ENCODE measurements at places on chromosomes 6 and 20.

- no peak for DNase-seq
Measured at GRCh38 chr6:169972101-169972651, 220.8 kb downstream of the ERMARD start.

GRCh38 chr6:135117413-135117968, 62.9 kb upstream of the HBS1L start:
- DNase-seq, result no peak

DNA sequence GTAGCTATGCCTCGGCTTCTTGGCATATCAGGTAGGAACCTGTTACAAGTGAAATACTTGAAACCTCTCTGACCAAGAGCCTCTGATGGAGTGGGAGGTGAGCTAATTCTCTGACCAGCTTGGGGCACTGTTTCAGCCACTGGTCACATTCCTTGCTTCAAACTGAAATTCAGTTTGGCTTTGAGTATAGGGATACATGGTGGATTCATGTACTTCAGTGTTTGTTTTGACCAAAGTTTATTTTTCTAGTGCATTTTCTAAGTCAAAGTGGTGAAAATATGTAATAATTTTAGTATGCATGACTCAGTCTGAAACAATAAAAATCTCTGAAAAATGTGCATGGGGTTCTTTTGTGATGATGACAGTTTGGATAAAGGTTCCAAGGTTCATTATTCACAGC, 18.6 kb downstream of the TTPAL start:
- no peak for DNase-seq

- DNase-seq, result no peak
Measured at GRCh38 chr6:23170049-23170448, 600.7 kb downstream of the HDGFL1 start.

GRCh38 chr6:116624036-116624805, 7.9 kb downstream of the RSPH4A start:
- no peak for DNase-seq

- no peak for DNase-seq
Measured at GRCh38 chr20:31604567-31605030, 490 bp upstream of the ID1 start.

DNA sequence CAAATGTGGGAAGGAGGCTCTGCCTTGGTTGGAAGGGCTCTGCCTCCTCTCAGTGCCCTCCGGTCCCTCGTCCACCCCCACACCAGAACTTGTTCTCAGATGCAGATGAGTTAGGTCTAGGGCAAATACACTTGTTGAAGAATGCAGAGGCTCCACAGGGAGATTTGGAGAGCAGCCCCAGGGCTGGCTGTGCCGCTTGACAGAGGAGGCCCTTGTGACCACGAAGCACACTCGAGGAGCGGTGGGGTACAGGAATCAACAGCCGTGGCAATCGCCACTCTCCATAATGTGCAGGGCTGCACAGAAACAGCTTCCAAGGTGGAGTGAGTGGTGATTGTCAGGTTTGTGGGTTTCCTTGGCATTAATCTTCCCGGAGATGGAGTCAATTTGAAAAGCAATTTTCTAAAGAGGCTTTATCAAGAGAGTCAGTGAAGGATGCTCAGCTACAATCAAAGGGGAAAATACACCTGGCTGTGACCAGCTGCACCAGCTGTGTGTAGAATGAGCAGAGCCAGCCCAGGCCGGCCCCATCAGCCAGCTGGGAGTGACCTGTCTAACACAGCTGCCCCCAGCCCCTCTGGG, 59.5 kb downstream of the BFSP1 start:
- no peak for DNase-seq

DNA sequence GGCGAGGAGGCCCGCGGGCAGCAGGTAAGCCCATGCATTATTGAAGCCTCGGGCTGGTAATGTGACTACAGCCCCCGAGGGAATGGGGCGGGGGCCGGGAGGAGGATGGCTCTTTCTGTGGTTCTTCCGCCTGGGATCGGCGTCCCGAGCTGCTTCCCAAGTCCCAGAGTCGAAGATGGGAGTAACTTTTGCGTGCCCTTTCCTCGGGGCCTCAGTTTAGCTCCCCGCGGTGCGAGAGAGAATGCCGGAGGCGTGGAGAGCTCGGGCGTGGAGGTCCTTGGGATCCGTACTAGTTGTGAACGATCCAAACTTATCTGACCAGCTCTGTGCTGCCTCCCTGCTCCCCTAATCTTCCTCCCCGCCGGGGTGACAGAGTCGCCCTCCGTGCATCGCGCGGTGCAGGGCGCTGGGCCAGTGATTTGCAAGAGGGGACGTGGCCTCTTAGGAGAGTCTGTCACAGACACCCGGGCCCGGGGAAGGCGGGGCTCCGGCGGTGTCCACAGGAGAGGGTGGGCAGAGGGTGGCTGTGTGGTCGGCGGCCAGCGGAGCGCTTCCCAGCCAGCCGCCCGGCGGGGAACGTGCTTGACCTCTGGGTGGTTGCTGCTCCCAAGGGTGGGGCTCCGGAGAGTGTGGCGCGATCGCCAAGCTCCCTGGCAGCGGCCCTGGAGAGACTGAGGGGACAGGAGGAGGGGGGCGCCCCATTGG, 815 bp downstream of the UTRN start:
- peak; percentile 93 for DNase-seq

- no peak for DNase-seq
Measured at GRCh38 chr20:59774204-59774641, 159.2 kb downstream of the SYCP2 start.

- no peak for DNase-seq
Measured at GRCh38 chr6:155107432-155108069, 112.4 kb downstream of the TIAM2 start.

DNA sequence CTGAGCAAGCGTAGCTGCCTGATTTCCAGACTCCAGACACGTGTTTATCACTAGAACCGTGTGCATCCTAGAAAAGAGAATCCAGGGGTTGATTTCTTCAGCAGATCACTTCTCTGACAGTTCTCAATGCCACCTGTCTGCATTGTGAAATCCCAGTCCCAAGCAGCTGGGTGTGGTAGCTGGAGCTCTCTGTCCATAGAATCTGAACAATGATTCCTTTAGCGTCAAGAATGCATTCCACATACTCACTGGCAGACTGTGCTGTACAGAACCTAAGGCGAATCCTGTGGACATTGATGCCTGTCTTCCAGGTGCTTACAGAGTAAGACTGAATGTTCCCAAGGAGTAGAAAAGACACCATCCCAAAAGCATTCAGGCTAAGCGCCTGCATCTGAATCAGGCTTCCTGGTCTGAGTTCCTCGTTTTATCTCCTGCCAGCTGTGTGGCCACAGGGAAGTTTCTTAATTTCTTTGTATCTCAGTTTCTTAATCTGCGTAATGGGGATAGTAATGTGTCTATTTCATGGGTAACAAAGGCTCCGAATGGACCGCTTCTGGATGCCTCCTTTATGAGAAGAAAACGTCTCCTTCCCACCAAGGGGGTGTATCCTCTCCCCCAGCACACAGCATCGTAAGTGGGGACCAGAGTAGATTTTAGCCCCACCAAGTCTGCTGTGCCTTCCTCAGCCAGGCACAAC, 10.4 kb upstream of the TRAF3IP2 start:
- DNase-seq, result no peak

DNA sequence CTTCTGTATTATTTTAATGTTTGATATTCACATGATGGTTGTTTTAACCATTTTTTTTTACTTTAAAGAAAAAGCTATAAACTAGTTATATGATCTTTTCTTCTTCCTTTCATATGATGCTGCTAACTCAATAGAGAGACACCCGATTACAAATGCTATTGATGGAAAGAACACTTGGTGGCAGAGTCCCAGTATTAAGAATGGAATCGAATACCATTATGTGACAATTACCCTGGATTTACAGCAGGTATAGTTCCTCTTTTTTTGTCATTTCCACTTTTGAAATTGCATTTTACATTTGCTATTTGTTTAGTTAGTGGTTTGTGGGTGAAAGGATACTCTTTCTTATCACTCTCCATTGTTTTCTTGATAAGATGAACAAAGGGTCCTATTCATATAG, 176.7 kb downstream of the LAMA2 start:
- no peak for DNase-seq

- no peak for DNase-seq
Measured at GRCh38 chr6:298233-299103, 6.2 kb downstream of the DUSP22 start.

GRCh38 chr6:11536795-11537194, 754 bp upstream of the TMEM170B start:
- no peak for DNase-seq

GRCh38 chr6:4491501-4492260, 284.5 kb upstream of the CDYL start:
- DNase-seq, result no peak

DNA sequence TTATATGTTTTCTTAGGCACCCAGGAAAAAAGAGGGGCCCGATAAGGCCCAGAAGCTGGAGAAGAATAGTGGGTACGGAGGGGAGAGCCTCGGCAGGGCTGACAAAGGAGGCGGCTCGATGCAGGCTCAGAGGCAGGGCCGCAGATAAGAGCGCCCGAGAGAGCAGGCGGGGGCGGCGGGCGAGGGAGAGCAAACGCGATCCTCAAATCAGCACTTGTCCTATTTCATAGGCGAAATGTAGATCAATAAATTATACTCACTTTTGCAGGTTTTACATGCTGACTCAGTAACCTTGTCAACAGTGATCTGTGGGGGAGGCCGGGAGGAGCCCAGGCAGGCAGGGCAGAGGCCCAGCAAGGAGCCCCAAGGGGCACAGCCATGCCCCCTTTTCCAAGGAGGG, 42.6 kb downstream of the GRM4 start:
- DNase-seq, result no peak

DNA sequence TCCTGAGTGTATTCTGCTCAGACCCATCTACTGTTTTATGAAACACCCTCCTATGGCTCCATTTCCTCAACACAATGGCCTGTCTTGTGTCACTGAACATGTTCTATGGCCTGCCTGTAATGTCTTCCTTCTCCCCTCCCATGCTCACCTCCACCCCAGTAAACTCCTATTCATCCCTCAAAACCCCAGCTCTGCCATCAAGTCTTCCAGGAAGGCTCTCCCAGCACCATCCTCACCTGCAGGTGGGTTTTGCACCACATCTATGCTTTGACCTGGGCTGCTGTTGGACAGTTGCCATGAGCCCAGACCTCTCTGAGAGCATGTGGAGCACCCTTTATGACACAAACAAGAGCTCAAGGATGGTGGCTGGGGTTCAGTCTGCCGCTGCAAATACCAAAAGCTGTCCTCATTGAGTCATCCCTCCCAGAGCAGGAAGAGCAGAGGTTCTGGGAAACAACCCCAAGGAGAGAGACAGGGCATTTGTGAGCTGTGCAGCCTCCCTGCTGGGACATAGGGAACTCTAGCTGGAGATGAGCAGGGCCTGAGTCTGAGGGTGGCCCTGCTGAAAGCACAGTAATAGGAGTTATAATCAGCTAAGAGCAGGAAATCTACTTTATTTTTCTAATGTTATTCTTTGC, 93.8 kb upstream of the CD93 start:
- DNase-seq, result no peak

- DNase-seq, result no peak
Measured at GRCh38 chr6:72094506-72094905, 208.2 kb downstream of the RIMS1 start.

DNA sequence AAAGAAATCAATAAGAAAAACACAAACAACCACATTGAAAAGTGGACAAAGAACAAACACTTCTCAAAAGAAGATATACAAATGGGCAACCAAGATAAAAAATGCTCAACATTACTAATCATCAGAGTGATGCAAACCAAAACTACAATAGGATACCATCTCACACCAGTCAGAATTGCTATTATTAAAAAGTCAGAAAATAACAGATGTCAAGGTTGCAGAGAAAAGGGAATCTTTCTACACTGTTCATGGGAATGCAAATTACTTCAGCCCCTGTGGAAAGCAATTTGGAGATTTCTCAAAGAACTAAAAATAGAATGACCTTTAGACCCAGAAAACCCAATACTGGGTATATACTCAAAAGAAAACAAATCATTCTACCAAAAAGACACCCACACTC, 29.8 kb downstream of the KIF6 start:
- no peak for DNase-seq

DNA sequence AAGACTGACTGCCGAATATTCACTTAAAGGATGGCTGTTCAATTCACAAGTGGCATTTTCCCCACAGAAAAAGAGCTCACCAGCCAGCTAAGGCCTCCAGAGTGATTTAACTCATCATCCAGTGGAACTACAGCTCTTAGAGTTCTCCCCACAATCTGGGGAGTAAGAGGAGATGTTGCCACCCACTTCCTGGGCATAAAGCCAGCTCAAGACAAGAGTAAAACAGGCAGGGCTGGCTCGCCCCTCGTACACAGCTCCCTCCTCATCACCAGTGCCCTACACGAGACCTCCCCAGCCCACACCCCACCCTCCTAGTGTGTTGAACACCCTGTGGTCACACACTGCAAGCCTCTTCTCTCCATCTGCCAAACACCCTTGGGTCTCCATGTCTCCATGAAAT, 47.2 kb upstream of the IPCEF1 start:
- DNase-seq, result no peak

GRCh38 chr6:77299931-77300330, 163.4 kb downstream of the HTR1B start:
- DNase-seq, result no peak

DNA sequence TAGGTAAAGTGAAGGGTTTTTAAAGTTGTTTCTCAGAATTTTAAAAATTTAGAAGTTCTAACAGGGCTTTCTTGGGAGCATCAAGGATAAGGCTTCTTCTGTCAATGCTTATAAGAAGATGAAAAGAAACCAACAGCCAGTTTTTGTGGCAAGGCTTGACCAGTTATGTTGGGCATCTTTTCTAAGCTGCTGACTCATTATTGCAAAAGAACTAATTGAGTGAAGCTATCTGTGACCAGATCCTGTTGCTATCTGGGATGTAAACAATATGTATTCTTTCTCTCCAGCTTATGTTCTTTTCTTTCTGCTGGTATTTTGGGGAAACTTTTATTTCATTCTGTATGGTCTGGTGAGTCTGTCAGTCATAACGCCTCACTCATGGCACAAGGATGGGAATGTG, 643.8 kb downstream of the HDGFL1 start:
- no peak for DNase-seq

- DNase-seq, result no peak
Measured at GRCh38 chr6:56796196-56796532, 153.5 kb upstream of the DST start.

- DNase-seq, result peak; percentile 85
Measured at GRCh38 chr20:36235892-36236785, at the start of gene AAR2. Gene AAR2, plus strand, starts transcription at chr20:36236478. Its CDS starts 3,391 bp downstream, at chr20:36239869.

DNA sequence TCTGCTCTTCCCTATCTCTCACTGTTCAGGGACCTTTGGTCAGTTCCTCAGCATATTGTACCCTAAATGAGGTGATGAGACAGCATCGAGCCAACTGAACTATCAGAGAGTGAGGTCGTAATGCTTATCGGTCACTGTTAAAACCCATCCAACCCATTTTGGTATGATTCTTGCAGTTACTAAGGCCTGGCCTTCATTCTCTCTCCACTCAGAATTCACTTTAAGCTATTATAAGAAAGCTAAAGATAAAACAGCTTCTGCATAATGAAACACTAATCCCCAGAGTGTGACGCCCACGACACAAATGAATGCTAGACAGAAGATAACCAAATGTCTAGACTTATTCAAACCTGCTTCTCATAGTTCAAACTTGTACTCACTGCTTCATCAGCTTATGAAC, 175.8 kb downstream of the GMPR start:
- no peak for DNase-seq

- DNase-seq, result no peak
Measured at GRCh38 chr6:137175868-137176245, 2.4 kb upstream of the IL22RA2 start.

- DNase-seq, result no peak
Measured at GRCh38 chr6:111215131-111215530, 127.8 kb downstream of the SLC16A10 start.
